Naive thymus-derived CD4-positive, alpha-beta T cell (primary cell): ENCODE measurements at places on chromosomes 6 and 20.
A peak's percentile ranks its signal among the peaks of the same experiment; 100 is the strongest.

GRCh38 chr20:63829945-63830835, 874 bp downstream of the ZBTB46 start:
- H3K4me1 ChIP-seq, result peaks cover 4% of the 10 kb centered on the region
- H3K36me3 ChIP-seq, result no peaks in the 10 kb centered on the region
- no peak for DNase-seq
- peak overlapping the region; percentile 40 for H3K4me3 ChIP-seq
- H3K27ac ChIP-seq, result no peak overlapping the region

DNA sequence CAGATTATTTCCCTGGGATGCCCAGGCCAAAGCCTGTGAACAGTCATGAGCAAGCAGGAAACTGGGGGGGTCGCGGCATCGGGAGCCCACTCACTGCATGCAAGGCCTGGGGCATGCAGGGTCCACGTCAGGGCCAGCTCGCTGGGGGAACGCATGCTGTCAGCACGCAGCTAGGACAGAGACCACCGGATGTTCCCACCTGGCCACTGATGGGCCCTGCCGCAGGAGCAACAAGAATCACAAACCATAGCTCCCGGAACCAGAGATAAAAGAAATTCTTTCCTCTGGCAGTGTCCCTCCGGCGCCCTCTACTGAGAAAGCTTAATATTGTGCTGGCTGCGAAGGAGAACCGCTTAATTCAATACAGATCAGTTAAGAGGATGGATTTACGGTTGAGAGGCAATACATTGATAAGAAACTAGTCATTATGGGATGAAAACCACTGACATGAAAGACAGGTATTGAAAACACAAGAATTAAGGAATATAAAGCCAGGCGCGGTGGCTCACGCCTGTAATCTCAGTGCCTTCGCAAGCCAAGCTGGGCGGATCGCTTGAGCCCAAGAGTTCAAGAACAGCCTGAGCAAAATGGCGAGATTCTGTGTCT, 32.6 kb downstream of the C6orf15 start:
- peaks cover 6% of the 10 kb centered on the region for H3K4me1 ChIP-seq
- H3K4me3 ChIP-seq, result peak overlapping the region; percentile 21

GRCh38 chr6:16097382-16098171, 31.3 kb upstream of the MYLIP start:
- H3K27ac ChIP-seq, result no peak overlapping the region
- no peaks in the 10 kb centered on the region for H3K4me1 ChIP-seq
- DNase-seq, result no peak
- H3K27me3 ChIP-seq, result no peaks in the 10 kb centered on the region

GRCh38 chr6:109912952-109913351, 65.2 kb upstream of the GPR6 start:
- no peak overlapping the region for H3K27ac ChIP-seq
- H3K27me3 ChIP-seq, result peaks cover 3% of the 10 kb centered on the region
